ENCODE measurements at places on chromosomes 6 and 20.

GRCh38 chr6:67265996-67266921, 1368.8 kb upstream of the ADGRB3 start:
- DNase-seq: no peak

- peak; percentile 26 for DNase-seq
Observed at GRCh38 chr6:27040244-27041042, 207.1 kb upstream of the PRSS16 start.

GRCh38 chr6:92779746-92780145, 639.6 kb downstream of the EPHA7 start:
- DNase-seq: peak; percentile 37

GRCh38 chr6:109243863-109244825, 138.1 kb downstream of the CD164 start:
- DNase-seq: no peak

DNA sequence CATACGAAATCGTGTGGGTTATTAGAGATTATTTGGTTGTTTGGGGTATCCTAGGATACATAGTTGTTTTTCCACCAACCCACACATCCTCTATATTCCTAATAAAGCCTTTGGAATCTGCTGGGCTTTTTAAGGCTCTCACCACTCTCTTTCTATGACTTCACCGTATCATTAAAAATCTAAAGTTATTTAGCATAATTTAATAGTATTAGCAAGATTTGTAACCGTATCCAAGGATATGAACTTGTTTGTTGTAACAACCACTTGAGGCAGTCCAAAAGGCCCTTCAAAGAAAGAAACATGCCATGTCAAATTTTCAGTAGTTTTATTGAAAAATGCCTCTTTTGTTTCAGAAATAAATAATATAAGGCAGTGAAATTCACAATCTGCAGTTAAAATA, 121.8 kb downstream of the COL12A1 start:
- no peak for DNase-seq

- DNase-seq: no peak
Observed at GRCh38 chr6:72657407-72658197, 35.7 kb downstream of the KCNQ5 start.

GRCh38 chr20:58547623-58548475, 32.6 kb upstream of the APCDD1L start:
- peak; percentile 45 for DNase-seq

DNA sequence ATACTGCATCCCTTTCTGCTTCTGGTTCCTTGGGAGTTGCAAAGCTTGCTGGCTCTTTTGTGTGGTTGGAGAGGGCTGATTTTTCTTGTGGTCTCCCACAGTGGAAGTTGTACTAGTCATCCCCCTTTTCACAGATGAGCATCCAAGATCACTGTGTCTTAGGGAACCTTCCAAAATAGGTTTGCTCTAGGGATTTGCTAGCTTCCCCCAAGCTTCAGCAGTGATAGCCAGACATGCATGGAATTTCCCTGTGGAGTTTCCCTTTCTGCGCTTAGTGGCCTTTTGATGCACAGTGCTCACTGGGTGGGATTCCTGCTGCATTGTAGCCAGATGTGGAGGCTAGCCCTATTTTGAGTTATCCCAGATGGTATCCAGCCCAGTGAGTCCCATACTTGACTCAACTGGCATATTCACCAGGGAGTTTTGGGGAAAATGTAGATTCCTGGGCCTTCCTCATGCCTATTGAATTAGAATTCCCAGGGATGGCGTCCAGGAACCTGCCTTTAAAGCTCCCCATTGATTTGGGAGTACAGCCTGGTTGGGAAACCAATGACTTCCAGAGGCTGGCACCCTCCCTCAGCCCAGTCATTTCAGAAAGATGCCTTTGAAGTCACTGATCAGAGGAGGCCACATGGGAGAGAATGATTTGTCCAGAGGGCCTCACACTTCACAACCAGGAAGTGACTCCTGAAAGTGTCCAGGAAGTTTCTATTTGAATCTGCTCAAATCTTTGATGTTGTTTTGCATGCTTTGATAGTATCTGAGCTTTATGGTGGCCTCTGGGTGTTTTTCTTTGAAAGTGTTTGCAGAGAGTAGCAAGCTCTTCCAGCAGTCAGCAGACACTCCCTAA, 25.9 kb downstream of the PPARD start:
- peak; percentile 71 for DNase-seq

- DNase-seq: peak; percentile 81
Observed at GRCh38 chr6:155201461-155202226, 62.2 kb upstream of the CLDN20 start.

GRCh38 chr6:27553123-27553904, 80.4 kb upstream of the ZNF184 start:
- DNase-seq: peak; percentile 94

- DNase-seq: no peak
Observed at GRCh38 chr6:31178143-31179041, 7.9 kb upstream of the POU5F1 start.

DNA sequence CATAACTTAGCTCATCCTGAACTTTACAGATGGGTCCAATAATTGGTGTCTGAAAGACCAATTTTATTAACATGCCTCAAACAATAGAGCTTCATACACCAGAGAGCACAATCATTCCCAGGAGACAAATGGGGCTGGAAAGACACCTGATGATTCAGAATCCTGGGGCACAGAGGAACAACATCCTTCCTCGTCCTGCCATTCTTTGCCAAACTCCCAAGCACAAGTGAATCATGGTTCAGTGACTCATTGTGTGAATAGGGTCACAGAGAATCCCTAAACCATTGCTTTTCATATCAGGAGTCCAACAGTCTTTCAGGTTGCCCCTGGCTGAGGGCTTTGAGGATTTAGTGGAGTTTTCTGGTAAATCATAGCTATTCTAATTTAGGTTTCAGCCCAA, 266.4 kb upstream of the BMP2 start:
- peak; percentile 94 for DNase-seq

DNA sequence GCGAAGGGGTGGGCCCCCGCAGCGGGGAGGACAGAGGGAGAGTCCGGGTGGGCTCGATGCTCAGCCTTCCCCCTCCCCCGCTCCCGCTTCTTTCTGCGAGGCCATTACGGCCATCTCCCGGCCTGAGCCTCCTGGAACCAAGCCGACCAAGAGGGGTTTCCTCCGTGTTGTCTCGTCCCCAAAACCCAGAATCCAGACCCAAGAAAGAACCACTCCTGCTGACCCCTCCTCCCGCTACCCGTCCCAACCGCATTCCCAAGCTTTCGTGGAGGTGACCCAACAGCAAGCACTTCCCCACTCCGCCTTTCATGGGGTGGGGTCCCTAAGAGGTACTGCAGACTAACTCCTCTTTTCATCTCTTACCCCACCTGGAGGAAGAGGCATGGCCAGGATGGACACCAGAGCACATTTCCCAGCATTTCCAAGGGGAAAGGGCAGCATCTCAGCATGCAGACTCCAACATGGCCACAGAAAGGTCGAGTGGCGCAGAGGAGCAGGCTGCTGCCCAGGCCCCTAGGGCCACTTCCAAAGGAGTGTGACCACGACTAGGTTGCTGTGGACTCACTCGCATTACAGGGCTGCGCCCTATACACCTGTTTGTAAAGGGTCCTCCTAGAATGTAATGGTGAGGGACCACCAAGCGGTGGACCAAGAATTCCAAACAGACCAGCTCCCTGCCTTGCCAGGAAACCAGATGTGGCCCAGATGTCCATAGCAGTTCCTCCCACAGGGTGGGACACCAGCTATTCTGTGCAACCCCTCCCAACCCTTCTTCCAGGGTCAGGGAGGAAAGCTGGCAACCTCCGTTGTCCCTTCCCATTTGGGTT, 53.4 kb downstream of the MRPL14 start:
- no peak for DNase-seq

GRCh38 chr6:25312703-25313102, 33.5 kb downstream of the CARMIL1 start:
- DNase-seq: peak; percentile 90

DNA sequence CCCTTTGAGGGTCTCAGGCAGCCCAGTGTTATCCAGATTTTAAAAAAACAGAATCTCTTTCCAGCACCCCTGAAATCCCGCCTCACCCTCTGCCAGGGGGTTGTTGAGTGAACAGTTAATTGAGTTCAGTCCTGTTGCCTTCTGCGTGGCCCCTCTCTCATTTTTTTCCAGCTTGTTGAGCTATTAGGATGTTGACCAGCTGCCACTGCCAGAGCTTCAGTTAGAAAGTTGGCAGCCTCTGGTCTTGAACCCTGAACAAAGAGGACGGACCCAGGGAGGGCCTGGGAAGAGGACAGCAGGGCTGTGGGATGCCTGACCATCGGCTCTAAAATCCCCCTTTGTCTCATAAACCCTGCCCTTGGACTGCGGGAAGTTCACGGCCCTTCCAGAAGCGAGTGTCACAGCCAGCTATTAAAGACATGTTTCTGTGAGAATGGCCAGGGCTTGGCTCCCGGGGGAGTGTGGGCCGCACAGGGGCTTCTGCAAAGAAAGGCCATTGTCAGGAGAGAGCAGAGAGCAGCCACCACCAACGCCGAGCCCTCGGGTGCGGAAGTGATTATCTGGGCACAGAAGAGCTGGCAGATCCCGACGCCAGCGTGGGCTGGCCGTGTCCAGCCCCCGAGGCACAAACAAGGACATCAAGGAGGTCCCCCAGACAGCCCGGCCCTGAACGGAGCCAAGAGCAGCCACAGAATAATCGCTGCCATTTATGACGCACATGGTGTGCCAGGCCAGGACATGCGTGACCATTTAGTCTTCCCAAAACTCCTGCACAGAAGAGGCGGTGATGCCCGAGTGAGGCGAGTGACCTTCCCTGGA, 189.0 kb downstream of the ANKRD60 start:
- no peak for DNase-seq
